ENCODE measurements at places on chromosomes 2 and 18.

DNA sequence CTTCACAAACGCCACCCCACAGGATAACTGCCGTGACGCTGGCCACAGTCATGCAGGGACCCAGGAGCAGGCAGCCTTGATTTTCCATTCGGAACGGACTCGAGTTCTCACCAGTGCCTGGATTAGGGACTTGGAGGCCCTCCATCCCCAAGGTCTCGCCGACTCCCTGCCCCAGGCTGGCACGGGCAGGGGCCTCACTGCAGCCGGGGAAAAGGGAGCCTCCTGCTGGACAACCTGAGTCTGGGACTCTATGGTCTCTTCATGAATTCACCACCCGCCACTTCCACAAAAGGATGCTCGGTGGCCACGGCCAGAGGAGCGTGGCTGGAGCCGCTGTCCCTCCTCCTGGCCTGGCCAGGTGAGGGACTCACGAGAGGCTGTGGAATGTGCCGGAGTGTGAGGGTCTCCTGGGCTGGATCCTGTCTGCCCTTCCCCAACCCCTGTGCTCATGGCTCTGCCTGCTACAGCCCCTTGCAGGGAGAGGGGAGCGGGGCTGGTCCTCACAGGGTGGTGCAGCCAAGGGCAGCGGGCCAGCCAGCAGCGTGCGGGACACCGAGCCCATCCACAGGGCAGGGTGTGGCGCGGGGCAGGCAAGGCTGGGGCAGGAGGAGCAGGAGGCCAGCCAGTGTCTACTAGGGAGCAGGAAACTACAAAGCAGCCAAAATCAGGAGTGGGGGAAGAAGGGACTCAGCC lies 42.3 kb downstream of the AQP12A start:
- DNase-seq = peak; percentile 19

DNA sequence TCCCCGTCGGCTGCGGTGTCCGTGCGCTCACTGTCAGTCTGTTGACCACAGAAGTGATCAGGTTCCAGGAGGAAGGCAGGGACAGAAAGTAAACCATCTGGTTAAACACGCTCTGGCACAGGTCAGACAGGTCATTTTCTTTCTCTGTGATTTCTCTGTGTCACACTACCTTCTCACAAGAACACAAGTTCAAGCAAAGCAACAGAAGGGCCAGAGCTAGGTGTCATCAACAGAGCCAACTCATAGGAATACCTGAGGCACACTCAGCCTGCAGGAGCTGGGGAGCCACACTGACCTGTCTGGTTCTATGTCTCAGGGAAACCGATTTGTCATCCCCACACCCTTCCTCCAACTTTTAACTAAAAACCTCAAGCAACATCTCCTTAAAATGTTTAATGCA lies 115.1 kb upstream of the ZBTB14 start:
- DNase-seq = no peak

- DNase-seq = no peak
Observed at GRCh38 chr2:170006587-170007325, 171.2 kb upstream of the MYO3B start.

- no peak for DNase-seq
Observed at GRCh38 chr18:8802017-8802672, 96.8 kb downstream of the MTCL1 start.

GRCh38 chr2:26941486-26941885 lies 29.0 kb upstream of the MAPRE3 start:
- no peak for DNase-seq

GRCh38 chr2:130762031-130762909 lies 6.9 kb downstream of the AMER3 start:
- no peak for DNase-seq

GRCh38 chr2:29278966-29279365 lies 163.8 kb downstream of the CLIP4 start:
- no peak for DNase-seq

GRCh38 chr18:36468161-36468560 lies 170.6 kb downstream of the FHOD3 start:
- no peak for DNase-seq

DNA sequence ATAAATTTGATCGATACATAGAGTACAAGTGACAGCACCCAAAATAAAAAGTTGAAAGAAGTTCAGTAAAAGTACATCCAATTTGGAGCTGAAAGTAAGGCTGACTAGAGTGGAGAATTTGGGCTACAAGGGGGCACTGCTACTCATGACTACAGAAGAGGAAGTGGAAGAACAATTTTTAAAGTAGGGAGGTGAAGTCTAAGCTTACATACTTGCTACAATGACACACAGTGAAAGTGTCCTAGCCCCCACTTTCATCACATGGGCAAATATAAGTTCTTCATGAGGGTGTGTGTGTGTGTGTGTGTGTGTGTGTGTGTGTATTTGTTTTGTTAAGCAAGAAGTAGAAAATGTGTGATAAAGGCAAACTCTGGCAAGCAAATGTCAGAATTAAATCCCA lies 45.7 kb downstream of the MAP3K2 start:
- DNase-seq = no peak

GRCh38 chr18:31657823-31658669 lies 26.3 kb downstream of the B4GALT6 start:
- DNase-seq = peak; percentile 57

DNA sequence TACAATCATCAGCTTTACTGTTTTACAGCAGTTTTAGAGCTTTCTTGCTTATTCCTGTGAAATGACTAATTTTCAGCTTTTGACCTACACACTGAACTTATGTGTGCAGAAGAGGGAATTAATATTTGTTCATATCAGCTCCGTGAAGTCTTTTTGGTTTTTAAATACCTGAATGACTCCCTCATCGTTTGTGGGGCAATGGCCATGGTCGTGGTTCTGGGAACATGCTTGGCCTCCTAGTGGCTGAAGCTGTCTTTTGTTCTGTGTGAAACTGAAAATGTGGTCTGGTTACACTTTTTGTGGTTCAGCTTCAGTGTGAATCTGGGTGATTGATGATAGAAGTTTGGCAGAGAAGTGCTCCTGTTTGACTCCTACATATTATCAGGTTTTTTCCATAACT lies 408.1 kb downstream of the THSD7B start:
- no peak for DNase-seq

GRCh38 chr18:41842886-41843285 lies 112.1 kb upstream of the PIK3C3 start:
- no peak for DNase-seq

DNA sequence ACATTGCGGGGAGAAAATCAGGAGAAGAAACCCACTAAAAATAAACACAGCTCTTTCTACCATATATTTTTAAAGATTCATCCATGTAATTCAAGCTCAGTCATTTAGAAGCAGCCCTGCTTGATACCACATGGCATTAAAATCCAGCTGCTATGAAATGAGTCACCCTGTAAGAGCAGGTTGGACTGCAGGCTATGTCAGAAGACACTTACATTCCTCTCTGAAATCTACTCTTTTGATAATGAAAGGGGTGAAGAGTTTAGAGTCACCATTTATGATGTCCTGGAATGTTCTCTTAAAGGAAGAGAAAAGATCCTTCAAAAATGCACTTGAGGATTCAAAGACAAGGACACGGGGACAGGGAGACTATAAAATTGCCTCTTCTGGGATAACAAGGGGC lies 100.6 kb upstream of the APCDD1 start:
- DNase-seq = no peak

DNA sequence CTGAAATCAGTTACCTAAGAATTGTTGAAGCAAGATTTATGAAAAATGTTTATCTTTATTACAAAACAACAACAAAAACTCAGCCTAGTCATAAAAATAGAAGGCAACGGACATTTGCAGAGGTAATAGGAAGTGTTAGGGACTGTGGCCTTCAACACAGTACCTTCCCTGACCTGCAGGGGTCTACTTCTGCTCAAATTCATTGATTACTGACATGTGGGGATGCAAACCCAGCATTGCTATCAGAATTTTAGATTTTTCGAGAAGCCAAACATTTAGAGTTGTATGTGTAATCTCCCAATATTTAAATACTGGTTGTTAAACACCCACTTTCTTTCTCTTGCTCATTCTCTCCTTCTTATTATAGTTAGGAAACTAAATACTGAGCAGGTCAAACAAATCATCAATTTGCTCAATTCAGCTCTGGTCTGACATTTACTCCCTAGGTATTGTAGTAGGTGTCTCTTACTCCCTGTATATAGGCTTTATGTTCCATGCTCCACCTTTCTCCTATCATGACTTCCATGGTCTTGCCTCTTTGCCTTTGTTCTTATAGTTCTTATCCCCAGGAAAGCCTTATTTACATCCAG lies 198.5 kb downstream of the UBE2E3 start:
- peak; percentile 38 for DNase-seq

DNA sequence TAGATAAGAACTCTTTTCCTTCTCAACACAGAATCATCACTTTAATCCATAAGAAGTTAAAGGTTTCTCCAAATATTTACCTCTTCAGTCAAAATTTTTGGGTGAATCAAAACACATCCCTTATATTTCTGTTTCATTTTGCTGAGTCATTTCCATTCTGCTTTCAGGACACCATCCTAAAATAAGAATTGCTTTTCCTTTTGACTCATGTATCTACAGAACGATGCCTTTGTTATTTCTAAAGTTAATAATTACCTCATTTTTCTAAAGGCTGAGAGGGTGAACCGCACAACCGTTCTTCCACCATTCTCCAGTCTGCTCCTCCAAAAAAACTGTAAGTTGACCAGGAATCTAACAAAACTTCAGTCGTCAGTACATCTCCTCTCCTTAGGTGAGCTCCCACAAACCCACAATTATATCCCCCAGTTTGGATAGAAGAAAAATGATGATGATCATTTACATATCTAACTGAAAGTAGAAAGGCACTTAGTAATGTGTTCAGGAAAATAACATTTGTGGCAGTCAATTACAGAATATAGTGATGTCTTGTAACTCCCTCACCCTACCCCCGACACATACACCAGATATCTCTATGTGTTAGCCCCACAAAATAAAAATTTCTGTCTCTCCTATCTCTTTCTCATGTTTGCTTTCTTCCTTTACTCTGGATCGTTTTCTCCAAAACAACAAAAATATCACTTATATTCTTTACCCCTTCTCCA lies 162.5 kb downstream of the RAD51AP2 start:
- DNase-seq = no peak

DNA sequence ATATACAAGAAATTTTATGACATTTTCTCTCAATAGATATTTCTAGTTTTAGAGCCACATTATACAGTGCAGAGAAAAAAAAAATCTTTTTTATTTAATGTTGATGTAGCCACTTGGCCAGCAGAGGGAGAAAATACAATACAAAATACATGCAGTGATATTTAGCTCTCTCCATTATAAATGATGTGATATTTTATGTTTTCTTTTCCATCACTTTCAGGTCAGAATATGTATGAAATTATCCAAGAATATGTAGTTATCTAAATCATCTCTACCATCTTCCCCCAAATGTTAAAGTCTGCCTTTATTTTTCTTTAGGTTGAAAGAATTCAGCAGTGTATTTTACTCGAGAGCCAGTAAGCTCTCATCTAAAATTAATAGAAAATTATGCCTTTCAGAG lies 533.6 kb upstream of the FSHR start:
- no peak for DNase-seq

DNA sequence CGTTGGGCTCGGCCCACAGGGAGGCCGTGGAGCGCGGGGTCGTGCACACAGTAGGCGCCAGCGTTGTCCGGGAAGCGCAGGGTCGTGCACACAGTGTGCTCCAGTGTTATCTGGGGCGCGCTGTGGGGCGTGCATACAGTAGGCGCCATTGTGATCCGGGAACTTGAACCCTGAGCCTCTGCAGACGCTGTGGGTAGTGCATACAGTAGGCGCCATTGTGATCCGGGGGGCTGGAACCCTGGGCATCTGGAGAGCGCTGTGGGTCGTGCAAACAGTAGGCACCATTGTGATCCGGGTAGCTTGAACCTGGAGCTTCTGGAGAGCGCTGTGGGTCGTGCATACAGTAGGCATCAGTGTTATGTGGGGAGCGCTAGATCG lies 793 bp downstream of the ZNF236 start:
- DNase-seq = peak; percentile 30

DNA sequence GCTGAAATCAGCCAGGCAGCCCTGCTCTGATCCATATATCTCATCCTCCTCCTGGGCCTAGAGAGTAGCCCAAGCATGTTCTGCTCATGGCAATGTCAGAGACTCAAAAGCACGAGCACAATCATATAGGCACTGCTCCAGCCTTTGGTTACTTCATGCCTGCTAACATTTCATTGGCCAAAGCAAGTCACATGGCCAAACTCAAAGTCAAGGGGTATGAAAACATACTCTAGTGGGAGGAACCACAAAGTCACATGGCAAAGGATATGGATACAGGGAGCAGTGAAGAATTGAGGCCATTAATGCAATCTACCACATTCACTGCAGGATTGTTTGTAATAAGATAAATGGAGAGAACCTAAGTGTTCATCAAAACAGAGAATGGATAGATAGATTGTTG lies 87.8 kb upstream of the SPATS2L start:
- DNase-seq = no peak

GRCh38 chr18:54672846-54673475 lies 81.9 kb downstream of the DYNAP start:
- no peak for DNase-seq

- no peak for DNase-seq
Observed at GRCh38 chr2:58762176-58762781, 521.2 kb upstream of the FANCL start.

DNA sequence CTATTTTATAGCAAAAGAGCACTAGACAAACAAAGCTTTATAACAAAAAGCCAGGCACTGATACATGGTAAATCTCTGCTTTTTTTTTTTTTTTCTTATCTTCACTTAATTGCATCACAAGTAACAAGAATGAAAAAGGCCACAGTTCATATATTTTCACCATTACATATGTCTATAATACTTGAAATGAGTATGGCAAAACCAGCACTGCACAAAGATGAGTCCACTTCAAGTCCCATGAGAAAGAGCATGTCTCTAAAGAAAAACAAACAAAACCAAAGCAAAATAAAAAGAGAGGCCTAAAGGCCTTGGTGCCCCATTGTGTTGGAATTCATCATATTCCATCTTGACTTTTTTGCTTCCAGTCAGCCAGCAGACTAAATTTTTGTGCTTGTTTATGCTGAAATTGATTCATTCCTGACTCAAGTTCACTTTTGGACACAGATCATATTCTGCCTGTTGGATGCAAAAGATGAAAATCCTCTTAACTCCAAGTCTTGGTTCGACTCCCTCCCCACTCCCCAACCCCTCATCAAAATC lies 264.9 kb upstream of the CCDC68 start:
- no peak for DNase-seq

DNA sequence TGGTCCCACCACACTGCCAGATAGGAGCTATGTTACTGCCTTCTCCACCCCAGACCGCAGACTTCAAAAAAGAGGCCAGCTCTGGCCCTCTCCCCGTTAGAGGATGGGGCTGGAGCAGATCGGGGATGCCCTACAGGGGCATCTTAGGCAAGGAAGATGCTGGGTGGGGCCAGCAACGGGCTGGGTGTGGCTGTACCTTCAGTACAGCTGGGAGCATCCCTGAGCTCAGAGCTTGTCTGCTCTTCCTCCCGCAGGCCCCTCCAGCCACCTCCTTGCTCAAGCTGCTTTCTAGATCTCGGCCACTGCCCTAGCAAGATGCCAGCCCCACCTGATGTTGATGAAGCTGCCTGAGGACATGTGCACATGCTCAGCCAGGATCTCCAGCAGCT lies 9.8 kb downstream of the PTPRN start:
- DNase-seq = no peak

Measured in stimulated activated CD4-positive, alpha-beta T cell treated with anti-CD3 and anti-CD28 coated beads, Interleukin-2, amount 100 ng/mL, for 24 hours (primary cell).